Activated CD4-positive, alpha-beta T cell treated with anti-CD3 and anti-CD28 coated beads for 36 hours (primary cell): ENCODE measurements at places on chromosomes 13 and 19.

- DNase-seq: no peak
Measured at GRCh38 chr13:29516880-29517279, 78.6 kb downstream of the SLC7A1 start.

- DNase-seq: no peak
Measured at GRCh38 chr13:26340807-26341206, 86.9 kb downstream of the CDK8 start.

- DNase-seq: no peak
Measured at GRCh38 chr19:14673088-14673487, 1.6 kb downstream of the ADGRE3 start.

DNA sequence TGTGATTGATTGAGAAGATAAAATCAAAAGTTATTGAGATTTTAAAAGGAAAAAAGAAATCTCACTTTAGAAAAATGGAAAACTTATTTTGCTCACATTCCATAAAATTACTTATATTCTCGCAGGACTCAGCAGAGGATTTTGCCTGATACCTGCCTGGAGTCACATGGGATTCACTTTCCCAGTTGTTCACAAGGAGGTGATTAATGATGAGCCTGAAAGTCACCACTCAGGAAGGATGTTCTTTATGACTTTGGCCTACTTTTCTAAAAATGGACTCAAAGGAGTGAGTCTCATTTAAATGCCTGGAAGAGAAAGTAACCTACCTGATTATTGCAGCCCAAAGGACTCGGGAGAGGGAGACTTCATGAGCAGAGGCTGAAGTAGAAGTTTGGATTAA is 34.5 kb upstream of the FAM216B start:
- DNase-seq: no peak

- DNase-seq: no peak
Measured at GRCh38 chr19:29528946-29529645, 3.3 kb downstream of the VSTM2B start.

GRCh38 chr19:51546107-51546649 is 14.7 kb upstream of the SIGLEC6 start:
- no peak for DNase-seq

GRCh38 chr19:36207605-36208252 is 6.7 kb downstream of the ZNF565 start:
- no peak for DNase-seq

DNA sequence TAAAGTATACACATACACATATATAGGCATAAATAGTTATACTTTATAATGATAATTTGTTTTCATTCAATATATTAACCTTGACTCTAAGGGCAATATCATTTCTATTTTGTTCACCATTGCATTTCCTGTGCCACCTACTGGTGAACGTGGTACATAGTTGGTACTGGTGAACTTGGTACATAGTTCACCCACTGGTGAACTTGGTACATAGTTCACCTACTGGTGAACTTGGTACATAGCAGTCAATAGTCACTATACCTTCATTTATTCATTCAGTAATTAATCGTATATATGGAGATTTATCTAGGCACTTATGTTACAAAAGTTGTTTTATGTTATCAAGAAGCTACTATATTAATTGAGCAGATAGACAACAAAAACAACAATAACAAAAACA is 172.6 kb upstream of the ATXN8OS start:
- no peak for DNase-seq

- DNase-seq: peak; percentile 61
Measured at GRCh38 chr19:55452749-55453346, 8.6 kb downstream of the ISOC2 start.

GRCh38 chr19:8515317-8515716 is 1.4 kb upstream of the ZNF414 start:
- peak; percentile 81 for DNase-seq

GRCh38 chr13:46721054-46721453 is 75.9 kb downstream of the ESD start:
- peak; percentile 67 for DNase-seq

- DNase-seq: no peak
Measured at GRCh38 chr19:32061315-32061714, 284.1 kb upstream of the ZNF507 start.

DNA sequence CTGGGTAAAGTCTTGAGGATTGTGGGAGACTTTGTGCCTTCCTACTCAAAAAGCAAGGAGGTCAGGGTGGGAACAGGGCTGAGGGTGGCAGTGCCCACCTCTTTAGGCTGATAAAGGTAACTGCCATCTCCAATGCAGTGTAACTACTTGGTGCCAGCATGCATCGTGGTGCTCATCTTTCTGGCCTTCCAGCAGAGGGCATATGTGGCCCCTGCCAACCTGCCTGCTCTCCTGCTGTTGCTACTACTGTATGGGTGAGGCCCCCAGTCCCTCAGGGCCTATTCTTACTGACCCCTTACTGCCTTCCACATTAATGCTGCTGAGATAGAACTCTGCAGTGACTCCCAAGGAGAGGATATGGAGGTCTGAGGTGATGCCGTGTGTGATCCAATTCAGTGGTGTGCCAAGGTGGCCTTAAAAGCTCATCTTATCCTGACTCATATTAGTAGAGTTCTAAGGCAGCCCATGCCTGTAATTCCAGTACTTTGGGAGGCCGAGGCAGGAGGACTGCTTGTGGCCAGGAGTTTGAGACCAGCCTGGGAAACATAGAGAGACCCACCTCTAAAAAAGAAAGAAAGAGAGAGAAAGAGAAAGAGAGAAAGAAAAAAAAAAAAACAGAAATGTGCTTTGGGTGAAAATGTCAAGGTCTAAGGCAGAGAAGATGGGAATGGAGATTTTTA is 9.7 kb upstream of the ARHGAP45 start:
- DNase-seq: peak; percentile 56

DNA sequence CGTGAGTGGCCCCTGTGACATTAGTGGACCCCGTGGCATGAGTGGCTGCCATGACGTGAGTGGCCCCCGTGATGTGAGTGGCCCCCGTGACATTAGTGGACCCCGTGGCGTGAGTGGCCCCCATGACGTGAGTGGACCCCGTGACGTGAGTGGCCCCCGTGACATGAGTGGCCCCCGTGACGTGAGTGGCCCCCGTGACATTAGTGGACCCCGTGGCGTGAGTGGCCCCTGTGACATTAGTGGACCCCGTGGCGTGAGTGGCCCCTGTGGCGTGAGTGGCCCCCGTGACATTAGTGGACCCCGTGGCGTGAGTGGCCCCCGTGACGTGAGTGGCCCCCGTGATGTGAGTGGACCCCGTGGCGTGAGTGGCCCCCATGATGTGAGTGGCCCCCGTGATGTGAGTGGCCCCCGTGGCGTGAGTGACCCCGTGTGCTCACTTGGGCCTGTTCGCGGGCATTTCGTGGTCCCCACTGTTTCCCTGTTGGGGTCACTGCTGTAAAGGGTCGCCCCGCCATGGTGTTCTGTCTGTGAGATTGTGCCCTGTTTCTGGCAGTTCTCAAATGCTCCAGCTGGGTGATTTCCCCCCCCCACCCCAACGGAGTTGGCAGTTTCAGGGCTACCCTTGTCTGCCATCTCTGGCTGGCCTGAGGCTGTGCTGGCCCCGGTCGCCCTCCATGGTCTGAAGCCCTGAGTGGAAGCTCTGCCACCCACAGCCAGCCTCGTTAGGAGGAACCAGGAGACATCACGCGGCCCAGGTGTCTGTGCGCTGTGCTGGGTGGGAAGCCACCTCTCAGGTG is 64.2 kb downstream of the MCF2L start:
- no peak for DNase-seq

- no peak for DNase-seq
Measured at GRCh38 chr13:33537026-33537425, 251.5 kb upstream of the STARD13 start.

- DNase-seq: peak; percentile 86
Measured at GRCh38 chr19:47109541-47110375, 3.8 kb downstream of the ZC3H4 start.

DNA sequence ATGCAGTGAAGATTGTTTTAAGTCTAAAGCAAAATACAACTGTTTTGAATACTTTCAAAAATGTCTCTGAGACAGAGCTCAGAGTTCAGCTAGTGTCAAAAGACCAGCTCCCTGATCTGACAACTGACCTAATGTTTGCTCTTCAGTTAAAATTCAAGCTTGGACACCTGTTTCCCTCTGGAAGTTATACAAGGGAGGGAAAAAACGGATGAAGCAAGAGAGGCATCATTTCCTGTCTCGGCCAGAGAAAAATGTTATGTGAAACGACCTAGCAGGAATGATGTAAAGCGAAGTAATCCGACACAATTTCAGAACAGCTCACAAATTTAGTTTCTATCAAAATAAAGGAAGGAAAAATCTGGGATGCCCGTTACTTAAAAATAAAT is 59.4 kb downstream of the ZAR1L start:
- no peak for DNase-seq

DNA sequence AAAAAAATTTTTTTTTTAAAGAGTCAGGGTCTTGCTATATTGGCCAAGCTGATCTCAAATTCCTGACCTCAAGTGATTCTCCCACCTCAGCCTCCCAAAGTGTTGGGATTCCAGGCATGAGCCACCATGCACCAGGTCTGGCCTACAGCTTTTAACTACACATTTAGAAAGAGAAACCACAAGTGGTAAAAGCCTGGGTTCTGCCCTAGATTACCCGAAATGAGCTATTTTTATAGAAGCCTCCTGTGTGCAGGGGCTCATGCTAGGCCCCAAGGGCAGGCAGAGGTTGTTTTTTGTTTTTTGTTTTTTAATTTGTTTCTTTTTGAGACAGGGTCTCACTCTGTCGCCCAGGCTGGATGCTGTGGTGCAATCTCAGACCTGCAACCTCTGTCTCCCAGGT is 14.0 kb upstream of the MYADM start:
- no peak for DNase-seq

DNA sequence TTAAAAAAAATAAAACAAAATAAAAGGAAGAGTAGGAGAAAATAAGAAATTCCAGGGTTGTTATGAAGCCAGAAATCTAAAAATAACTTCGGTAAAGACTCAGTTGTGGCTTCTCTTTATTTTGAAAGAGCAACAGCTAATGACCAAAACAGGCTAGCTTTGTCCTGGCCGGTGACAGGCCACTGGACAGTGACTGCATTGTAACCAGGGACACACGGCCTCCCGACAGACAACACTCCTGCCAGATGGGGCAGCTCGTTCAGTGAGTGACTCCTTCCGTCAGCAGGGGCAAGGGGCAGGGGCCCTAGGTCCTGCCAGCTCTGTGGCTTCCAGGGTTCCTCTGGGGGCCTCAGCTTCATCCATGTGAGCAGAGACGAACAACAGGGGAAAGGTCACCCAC is 173.4 kb downstream of the KATNAL1 start:
- DNase-seq: no peak
